ENCODE measurements at places on chromosomes 13 and 19. TPM values are rescaled to one million over a fixed set of nuclear protein-coding genes. Genes with fewer than 3 reads are reported as not detected.

KLK5 gene
- total RNA-seq, result not detected

GRCh38 chr19:2041683-2042484, 9.2 kb downstream of the MKNK2 start:
- peak; percentile 90 for DNase-seq
- peak overlapping the region; percentile 92 for H3K27ac ChIP-seq
- H3K36me3 ChIP-seq, result peaks cover 64% of the 10 kb centered on the region
- H3K4me1 ChIP-seq, result peaks cover 60% of the 10 kb centered on the region

- no peak for DNase-seq
- H3K27me3 ChIP-seq, result no peaks in the 10 kb centered on the region
- H3K4me3 ChIP-seq, result no peak overlapping the region
- peaks cover 6% of the 10 kb centered on the region for H3K4me1 ChIP-seq
These were observed 149.7 kb downstream of the TM9SF2 start for GRCh38 chr13:99651016-99651415.

GRCh38 chr19:53808710-53809125, 15.4 kb downstream of the NLRP12 start:
- no peaks in the 10 kb centered on the region for H3K4me1 ChIP-seq
- H3K27me3 ChIP-seq, result no peaks in the 10 kb centered on the region
- no peaks in the 10 kb centered on the region for H3K36me3 ChIP-seq
- H3K4me3 ChIP-seq, result no peak overlapping the region

DNA sequence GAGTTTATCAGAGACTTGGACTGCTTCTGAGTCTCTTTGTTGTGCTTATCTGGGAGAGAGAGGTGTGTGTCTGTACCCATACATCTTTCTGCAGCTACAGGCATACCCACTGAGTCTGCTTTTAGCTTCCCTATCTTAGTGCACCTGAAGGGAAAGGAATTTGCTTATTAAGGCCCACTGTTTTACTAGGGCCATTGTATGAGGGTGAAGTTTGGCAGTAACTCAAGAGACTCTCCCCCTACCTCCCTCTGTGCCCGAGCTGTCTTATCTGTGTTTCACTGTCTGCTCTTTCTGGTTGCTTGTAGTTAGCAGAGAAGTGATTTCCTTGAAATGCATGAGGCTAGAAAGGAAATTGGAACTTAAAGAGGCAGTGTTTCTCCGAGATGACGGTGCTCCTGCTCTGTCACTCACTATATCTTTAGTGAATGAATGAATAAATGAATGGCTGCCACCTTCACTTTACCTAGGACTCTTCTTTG, 678 bp upstream of the CD33 start:
- no peaks in the 10 kb centered on the region for H3K36me3 ChIP-seq
- H3K4me1 ChIP-seq, result no peaks in the 10 kb centered on the region
- H3K27ac ChIP-seq, result no peak overlapping the region

DNA sequence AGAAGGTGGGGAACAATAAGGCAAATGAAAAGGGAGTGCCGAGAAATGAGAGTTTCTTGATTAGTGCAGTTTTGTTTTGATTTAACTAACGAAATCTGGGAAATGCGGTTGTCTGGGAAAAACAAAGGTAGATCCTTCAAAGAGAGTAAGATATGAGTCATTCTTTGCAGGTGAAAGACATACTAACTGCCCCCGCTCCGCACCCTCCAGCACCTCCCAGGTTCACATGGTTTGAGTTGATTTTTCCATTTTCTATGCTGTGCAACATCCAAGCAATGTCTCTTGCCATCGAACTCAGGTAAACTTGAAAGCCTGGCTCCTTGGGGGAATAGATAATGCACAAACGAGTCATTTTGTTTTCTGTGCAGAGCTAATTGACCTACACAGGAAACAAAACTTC, 84.1 kb upstream of the KLF12 start:
- H3K36me3 ChIP-seq, result no peaks in the 10 kb centered on the region
- peaks cover 5% of the 10 kb centered on the region for H3K4me1 ChIP-seq
- no peaks in the 10 kb centered on the region for H3K27me3 ChIP-seq

ZIK1 gene
- total RNA-seq, result 5.4 TPM

DNA sequence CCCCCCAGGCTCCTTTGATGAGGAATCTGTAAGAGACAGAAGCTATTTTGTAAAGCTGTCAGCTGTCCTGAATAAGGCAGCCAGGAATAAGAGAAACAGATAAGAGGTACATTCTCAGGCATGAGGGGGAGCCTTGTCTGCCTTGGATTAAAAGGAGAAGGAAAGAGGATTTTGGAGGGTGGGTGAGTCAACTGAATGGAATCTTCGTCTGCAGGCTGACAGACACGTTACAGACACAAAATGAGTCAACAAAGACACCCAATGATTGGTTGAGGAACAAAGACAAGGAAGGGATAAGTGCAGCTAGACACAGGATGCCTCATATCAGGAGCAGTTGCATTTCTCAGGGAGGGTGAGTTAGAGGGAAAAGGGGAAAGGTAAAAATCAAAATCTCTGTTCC, 162.5 kb downstream of the OLFM4 start:
- H3K36me3 ChIP-seq, result no peaks in the 10 kb centered on the region
- H3K4me3 ChIP-seq, result no peak overlapping the region
- no peaks in the 10 kb centered on the region for H3K27me3 ChIP-seq
- no peaks in the 10 kb centered on the region for H3K4me1 ChIP-seq
- DNase-seq, result no peak

C1QTNF9 gene
- total RNA-seq, result not detected

DNA sequence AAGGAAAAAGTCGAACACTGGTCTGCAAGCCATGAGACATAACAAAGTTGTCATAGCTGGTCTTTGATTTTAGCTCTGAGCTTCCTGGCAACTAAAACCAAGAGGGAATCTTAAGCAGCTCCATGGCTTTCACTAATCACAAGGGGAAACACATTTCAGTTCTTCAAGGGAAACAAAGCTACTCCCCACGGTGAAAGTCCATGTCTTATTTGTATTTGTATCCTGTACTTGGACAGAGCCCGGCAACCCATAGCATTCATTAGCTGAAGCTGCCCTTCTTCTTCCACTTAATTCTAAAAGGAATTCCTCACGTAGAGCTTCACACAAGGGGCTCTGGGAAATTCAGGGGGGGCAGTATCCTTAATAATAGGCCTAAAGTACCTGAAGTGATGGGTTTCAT, 128.9 kb downstream of the RGCC start:
- H3K27ac ChIP-seq, result no peak overlapping the region
- no peak for DNase-seq
- H3K4me1 ChIP-seq, result peaks cover 10% of the 10 kb centered on the region
- H3K27me3 ChIP-seq, result no peaks in the 10 kb centered on the region
- H3K36me3 ChIP-seq, result no peaks in the 10 kb centered on the region

DNA sequence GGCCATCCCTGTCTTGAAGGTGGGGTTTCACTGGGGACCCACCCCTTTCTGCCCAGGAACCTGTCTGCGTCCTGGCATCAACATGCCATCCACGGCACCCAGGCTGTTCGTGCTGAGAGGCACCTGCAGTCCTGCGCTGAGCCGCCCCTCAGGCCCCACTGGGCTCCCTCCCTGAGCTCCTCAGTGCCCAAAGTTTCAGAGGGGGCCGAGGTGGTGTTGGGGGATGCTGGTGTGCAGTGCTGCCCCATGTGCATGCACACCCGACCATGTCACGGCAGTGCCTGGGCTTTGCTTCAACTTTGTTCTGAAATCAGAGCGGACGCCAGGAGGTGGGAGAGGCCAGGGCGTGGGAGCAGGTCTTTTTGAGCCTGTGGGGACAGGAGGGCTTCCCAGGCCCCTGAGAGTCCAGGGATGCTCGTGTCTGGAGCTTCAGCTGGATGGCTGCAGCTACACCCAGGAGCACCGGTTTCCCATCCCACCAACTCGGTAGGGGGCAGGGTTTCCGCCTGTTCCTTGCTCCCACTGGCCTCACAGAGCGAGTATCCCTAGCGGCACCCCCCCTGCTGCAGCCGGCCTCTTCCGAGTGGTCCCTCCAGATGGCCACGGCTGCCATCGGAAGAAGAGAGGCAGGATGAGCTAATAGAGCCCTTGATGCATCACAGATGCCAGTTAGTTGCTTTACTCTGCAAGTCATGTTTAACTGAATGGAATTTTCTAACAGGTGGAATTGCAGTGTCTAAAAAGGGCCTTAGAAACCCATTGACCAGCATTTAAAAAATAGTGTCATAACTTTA, 44.0 kb downstream of the WDFY2 start:
- H3K36me3 ChIP-seq, result no peaks in the 10 kb centered on the region
- peaks cover 17% of the 10 kb centered on the region for H3K4me1 ChIP-seq
- no peak overlapping the region for H3K27ac ChIP-seq
- no peak overlapping the region for H3K4me3 ChIP-seq
